ENCODE measurements at places on chromosomes 13 and 19.

DNA sequence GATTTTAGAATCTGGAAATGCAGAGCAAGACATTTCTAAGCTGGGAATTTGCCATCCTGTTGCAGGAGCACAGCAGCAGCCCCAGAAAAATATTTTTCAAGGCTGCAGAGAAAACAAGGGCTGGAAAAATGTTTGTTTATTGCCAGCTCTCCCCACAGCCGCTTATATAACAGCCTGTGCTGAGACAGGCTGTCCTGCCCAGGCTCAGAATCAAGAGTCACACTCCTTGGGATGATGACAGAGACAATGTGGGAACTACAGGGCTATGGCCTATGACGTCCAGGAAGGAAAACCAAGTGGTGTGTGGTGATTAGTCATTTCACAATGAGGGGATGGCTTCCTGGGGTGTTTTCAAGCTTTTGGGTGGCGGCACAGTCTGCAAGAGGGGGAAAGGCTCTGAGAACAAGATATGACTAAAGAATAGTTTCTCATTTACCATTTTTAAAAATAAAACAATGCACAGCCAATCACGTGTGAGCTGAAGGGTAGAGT is 136.3 kb upstream of the SERP2 start:
- peak; percentile 96 for DNase-seq

- no peak for DNase-seq
Measured at GRCh38 chr13:20074966-20075365, 85.9 kb downstream of the GJA3 start.

DNA sequence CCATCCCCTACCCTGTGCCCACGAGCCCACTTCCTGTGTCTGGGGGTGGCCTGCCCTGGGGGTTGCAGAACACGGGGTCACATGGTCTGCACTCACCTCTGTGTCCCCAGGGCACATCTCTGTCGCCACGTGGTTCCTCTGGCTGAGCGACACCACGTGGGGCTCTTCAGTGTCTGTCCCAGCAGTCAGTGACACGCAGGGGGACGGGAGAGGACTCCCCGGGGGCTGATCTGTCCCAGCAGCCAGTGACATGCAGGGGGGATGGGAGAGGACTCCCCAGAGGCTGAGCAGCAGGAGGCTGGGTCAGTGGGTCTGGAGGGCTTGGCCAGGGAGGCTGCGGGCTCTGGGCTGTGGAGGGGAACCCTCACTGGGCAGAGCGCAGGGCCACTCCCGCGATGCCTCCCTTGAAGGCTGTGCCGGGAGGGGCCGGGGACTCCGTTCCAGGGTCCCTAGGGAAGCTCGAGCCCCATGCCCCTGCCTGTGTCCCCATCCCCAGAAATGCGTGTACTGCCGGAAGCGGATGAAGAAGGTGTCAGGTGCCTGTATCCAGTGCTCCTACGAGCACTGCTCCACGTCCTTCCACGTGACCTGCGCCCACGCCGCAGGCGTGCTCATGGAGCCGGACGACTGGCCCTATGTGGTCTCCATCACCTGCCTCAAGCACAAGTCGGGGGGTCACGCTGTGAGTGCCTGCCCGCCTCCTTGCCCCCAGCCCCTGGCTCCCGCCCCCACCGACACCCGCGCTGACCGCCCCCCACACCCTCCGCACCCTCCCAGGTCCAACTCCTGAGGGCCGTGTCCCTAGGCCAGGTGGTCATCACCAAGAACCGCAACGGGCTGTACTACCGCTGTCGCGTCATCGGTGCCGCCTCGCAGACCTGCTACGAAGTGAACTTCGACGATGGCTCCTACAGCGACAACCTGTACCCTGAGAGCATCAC is 174.8 kb downstream of the KDM4B start:
- no peak for DNase-seq

DNA sequence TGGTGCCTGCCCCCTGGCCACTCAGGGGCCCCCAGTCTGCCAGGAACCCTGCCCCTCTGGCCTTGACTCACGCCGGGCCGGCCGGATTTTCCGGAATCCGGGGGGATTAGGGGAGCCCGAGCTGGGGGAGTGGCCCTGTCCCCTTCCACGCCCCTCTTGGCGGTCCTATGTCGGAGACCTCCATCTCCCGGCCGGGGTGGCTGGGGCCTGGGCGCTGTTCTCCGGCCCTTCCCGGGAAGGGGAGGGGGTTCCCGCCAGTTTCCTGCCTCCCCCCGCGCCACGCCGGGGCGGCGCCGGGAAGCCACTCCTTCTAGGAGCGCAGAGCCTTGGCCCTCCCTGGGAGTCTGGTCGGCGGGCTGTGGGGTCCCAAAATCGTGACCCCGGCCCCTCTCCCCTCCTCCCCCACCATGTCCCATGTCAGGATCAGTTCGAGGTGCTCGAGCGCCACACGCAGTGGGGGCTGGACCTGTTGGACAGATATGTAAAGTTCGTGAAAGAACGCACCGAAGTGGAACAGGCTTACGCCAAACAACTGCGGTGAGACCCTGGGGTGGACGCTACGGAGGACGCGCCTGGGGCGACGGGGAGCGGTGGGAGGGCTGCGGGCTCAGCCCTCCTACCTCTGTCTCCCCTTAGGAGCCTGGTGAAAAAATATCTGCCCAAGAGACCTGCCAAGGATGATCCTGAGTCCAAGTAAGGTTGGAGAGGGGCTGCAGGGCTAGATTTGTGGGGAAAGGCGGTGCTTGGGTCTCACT is 1.3 kb downstream of the TRIP10 start:
- DNase-seq: peak; percentile 65

DNA sequence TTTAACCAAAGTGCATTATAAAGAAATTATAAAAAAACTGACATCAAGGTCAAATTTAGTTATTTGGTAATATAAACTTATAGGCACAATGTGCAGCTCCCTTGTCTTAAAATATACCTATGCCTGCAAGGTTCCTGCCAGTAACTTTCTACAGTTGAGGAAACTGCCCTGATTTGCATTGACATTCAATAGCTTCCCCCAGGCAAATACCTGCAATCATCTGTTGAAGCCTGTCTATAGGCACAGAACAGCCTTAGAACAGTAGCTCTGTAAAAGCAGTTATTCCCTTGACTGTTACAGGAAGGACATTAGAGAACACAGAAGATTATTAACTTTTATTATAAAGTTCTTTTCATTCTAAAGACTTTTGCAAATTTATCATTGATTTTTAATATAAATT is 1239.5 kb downstream of the PCDH9 start:
- DNase-seq: no peak

DNA sequence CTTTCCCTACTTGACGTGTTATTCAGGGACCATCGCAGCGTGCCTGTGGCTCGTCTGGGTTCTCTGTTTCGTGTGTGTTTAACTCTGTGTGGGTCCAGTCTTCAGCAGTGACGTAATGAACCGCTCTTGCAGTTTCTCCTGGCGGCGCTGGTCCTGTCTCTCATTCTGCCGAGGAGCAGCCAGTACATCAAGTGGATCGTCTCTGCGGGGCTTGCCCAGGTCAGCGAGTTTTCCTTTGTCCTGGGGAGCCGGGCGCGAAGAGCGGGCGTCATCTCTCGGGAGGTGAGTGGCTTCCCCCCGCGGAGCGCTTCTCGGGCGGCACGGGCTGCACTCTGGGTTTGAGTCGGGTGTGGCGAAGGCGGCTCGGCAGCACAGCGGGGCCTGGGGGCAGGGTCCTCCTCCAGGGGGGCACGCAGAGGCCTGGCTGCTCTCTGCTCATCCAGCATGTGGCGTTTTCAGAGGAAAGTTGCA is 36.3 kb upstream of the TFDP1 start:
- DNase-seq: no peak

- peak; percentile 61 for DNase-seq
Measured at GRCh38 chr19:10686661-10687517, 14.3 kb upstream of the QTRT1 start.

DNA sequence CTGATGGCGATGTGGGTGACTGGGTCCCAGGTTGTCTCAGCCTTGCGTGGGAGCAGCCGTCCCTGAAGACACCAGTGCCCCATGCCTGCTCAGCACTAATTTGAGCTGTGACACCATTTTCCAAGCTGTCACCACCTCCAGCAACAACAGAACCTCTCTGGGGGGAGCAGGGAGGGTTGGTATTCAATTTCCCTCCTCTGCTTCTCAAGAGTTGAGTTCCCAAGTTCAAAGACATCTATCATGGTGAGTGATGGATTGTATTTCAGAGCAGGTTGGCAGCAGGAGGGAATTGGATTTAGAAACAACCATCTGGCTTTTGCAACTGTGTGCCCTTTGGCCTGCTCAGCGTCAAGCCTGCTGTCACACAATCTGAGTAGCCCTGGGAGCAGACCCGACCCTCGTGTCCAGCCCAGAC is 46.9 kb upstream of the UQCRFS1 start:
- DNase-seq: no peak

DNA sequence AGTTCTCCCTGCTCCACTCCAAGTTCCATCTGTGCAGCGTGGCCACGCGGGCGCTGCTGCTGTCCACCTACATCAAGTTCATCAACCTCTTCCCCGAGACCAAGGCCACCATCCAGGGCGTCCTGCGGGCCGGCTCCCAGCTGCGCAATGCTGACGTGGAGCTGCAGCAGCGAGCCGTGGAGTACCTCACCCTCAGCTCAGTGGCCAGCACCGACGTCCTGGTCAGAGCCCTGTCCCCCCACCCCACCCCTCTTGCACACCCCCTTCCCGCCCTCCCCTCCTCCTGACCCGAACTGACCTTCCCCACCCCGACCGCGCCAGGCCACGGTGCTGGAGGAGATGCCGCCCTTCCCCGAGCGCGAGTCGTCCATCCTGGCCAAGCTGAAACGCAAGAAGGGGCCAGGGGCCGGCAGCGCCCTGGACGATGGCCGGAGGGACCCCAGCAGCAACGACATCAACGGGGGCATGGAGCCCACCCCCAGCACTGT is 11.6 kb downstream of the FUZ start:
- DNase-seq: no peak

DNA sequence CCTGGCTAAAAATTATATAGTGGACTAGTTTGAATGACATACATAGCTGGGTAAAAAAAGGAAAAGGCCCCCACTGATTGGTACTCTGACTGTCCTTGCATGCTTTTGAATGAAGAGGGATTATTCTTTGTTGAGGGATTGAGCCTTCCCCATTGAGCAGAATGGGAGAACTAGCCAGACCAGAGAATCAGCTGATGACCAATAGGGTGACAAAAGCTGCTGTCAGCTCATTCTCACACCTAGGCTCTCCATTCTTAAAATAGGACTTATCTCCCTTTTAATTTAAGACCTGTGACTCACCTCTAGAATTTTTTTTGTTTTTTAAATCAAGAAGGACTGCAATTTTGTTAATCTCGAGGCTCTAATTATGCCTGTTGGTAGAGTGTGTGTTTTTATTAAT is 79.3 kb downstream of the CRYL1 start:
- DNase-seq: no peak

DNA sequence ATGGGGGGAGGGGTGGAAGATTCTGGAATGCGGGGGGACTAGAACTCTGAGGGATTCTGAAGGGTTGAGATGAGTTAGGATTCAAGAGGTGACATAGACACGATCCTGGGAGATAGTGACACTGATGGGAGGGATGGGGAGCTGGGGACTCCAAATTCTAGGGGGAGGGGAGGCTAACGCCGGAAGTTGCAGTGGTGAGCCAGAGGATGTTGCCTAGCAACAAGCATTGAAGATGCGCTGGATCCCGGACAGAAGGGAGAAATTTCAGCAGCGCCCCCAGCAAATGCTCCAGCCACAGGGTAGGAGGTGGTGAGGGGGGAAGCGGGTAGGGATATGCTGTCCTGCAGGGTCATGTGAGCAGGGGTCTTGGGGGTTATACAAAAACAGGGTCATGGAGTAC is 6.9 kb upstream of the LTBP4 start:
- DNase-seq: no peak

DNA sequence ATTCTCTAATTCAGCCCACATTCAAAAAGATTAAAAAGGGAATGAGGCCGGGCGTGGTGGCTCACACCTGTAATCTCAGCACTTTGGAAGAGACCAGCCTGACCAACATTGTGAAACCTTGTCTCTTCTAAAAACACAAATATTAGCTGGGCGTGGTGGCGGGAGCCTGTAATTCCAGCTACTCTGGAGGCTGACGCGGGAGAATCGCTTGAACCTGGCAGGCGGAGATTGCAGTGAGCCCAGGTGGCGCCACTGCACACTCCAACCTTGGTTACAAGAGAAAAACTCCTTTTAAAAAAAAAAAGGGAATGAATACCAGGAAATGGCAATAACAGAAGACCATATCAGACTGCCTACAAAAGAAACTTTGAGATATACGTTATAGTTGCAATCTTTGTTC is 1244.5 kb downstream of the PCDH9 start:
- no peak for DNase-seq

GRCh38 chr19:9885077-9885552 is 50.0 kb downstream of the PIN1 start:
- DNase-seq: peak; percentile 16

DNA sequence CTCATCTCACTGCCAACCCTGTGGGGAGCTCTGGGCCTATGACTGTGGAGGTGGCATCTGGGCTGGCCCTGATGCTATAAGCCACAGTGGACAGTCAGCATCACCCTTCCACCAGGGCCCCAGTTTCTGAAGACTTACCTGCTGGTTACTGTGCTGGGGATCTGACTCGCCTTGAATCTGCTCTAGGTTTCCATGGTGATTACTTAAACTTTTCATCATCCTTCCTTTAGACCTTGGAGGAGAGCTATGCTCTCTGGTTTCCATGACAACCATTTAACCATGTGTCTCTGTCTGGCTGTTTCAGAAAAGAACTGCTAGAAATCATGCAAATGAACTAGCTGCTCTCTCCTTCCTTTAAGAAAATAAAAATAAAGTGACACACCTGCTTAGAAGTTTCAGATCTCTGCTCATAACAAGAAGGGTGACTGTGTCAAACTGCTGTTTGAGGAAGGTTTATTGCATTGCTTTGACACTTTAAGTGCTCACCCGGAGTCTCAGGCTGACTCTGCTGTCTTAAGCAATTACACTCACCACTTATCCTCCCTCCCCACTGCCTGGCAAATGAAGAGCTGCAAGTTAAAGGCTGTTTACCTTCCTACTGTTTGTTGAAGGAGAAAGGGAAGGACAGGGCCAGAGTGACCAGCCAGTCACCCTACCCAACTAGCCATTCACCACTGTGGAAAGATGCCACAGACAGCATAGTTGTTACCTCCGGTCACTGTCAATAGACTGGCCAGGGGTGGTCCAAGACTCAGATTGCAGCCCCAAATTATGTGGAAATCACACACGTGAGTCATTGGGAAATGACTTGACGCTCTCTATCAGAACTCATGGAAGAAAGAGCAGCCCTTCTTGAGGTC is 87.6 kb downstream of the HSPH1 start:
- DNase-seq: no peak

GRCh38 chr19:30328096-30328495 is 44.1 kb upstream of the ZNF536 start:
- DNase-seq: no peak

DNA sequence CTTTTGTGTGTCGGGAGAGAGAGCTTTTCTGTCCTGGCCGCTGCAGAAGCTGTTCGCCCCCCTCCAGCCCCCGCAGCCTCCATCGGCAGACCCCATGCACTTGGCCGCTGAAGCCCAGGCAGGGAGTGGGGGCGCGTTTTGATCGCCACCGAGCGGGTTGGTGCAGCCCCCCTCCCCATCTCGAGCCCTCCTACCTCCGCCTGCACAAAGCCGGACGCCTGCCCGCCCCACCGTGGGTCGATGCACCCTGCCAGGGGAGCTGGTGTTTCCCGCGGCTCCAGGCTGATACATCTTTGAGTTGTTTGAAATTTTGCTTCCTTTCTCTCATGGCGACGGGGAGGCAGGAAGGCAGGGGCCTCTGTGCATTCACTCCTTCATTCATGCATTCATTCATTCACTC is 16.4 kb upstream of the ONECUT3 start:
- DNase-seq: no peak
